ENCODE measurements at places on chromosomes 16 and 17. TPM values are rescaled to one million over a fixed set of nuclear protein-coding genes. Genes with fewer than 3 reads are reported as not detected.

TMEM204 gene
- 19.0 TPM for total RNA-seq

KRTAP2-1 gene
- total RNA-seq: not detected

CDR2L gene
- 14.8 TPM for total RNA-seq

ENGASE gene
- total RNA-seq: 14.4 TPM

FSCN2 gene
- total RNA-seq: 1.1 TPM

PLXDC1 gene
- total RNA-seq: 0.23 TPM

MYO1D gene
- 37.0 TPM for total RNA-seq

KRTAP3-2 gene
- not detected for total RNA-seq

NACA2 gene
- total RNA-seq: not detected

ITGA2B gene
- total RNA-seq: 0.23 TPM

CDC27 gene
- 95.4 TPM for total RNA-seq

SPAG5 gene
- 2.9 TPM for total RNA-seq

CMIP gene
- 4.1 TPM for total RNA-seq

XAF1 gene
- total RNA-seq: 59.9 TPM

SLFN11 gene
- 62.4 TPM for total RNA-seq

CNTROB gene
- 18.1 TPM for total RNA-seq

TMEM114 gene
- not detected for total RNA-seq

LDHD gene
- total RNA-seq: 0.12 TPM

DRC3 gene
- 3.0 TPM for total RNA-seq

AXIN1 gene
- total RNA-seq: 17.9 TPM

FBXL20 gene
- total RNA-seq: 13.5 TPM

CLEC10A gene
- total RNA-seq: 0.70 TPM

C16orf96 gene
- not detected for total RNA-seq

SLC13A2 gene
- total RNA-seq: not detected

SALL1 gene
- not detected for total RNA-seq

GP2 gene
- total RNA-seq: not detected

RHBDL1 gene
- total RNA-seq: 6.6 TPM

CCL5 gene
- not detected for total RNA-seq

CCL17 gene
- total RNA-seq: not detected

ARL4D gene
- total RNA-seq: 15.7 TPM

ESRP2 gene
- total RNA-seq: under 0.01 TPM

PRR35 gene
- total RNA-seq: under 0.01 TPM

UBE2I gene
- total RNA-seq: 36.5 TPM

DYNLRB2 gene
- total RNA-seq: not detected

TBC1D26 gene
- total RNA-seq: under 0.01 TPM

NAGS gene
- 0.98 TPM for total RNA-seq

SEZ6L2 gene
- total RNA-seq: 2.3 TPM

FBXL16 gene
- 0.08 TPM for total RNA-seq

NXN gene
- total RNA-seq: 5.9 TPM

UBE2G1 gene
- total RNA-seq: 7.3 TPM

TSPAN10 gene
- 2.0 TPM for total RNA-seq

GLP2R gene
- not detected for total RNA-seq

TMEM238L gene
- not detected for total RNA-seq

MPP3 gene
- 10.5 TPM for total RNA-seq

All from smooth muscle cell of the coronary artery (primary cell).